NCI-H1048 (cell line): ENCODE measurements at places on chromosomes 4 and X.

- no peak for DNase-seq
Measured at GRCh38 chr4:83961575-83961974, 425.7 kb downstream of the GPAT3 start.

DNA sequence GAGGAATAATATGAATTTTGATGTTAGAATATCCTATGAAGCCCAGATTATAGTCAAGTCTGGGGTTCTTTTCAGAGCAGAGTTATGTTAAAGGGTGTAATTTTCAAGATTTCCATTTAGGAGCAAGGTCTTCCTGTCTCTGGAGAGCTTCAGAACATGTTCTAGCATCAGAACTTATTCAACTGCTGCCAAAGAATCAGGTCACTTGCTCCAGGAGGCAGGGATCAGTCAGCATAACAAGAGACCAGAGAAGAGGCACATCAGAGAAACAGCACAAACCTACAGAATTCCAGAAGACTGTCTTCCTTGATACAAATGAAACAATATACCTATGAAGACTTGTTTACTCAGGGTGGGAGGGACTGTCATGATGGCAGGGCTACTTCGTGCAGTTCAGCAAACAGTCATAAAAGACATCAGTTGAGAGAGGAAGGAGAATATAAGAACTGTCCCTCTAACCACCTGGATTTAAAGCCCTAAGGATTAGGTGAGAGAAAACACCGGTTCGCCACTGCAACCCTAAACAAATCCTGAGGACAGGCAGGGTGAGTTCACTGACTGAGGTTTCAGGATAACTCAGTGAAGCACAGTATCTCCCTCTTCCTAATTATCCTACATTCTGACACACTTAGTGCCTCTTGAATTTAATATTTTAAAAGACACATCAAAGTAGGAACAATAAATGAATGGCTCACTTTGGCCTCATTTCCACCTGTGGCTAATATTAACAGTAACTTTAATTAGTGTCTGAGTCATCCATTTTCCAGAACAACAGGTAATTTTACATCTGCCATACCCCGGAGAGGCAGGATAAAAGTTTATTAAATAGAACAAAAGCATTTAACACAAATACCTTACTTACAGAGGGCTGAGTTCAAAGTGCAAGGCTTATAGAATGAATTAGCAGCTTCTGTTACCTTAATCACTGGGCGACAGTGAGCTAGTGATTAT is 93.0 kb downstream of the HDAC8 start:
- DNase-seq = no peak

- no peak for DNase-seq
Measured at GRCh38 chrX:30060718-30061117, 154.6 kb upstream of the MAGEB2 start.

DNA sequence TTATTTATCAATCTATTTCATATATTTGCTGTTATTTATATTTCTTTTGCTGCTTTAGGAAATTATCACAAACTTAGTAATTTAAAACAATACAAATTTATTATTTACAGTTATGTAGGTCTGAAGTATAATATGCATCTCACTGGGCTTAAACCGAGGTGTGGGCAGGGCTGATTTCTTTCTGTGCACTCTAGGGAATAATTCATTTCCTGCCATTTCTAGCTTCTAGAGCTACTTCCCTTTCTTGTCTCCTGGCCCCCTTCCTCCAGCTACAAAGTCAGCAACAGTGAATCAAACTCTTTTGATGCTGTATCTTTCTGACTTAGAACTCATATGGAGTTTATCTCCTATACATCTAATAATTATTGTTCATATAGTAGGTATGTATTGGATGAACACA is 303.5 kb upstream of the ARSJ start:
- no peak for DNase-seq

DNA sequence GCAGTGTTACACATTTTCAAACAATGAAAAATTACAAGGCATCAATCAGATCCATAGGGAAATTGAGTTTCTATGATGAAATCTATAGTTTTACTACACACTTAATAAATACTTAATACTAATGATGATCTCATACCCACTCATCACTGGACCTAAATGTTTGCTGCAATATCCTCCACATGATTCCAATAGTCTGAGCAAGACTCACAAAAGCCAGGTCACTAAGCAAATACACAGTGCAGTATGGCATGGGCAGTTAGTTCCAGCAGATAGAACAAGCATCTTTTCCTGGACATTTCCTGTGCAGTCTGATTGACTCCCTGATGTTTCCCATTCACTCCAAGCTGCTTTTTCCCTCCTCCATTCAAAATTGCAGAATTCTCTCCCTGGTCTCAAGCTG is 109.0 kb upstream of the ATOH1 start:
- no peak for DNase-seq

GRCh38 chr4:176981074-176981473 is 188.4 kb upstream of the VEGFC start:
- no peak for DNase-seq

DNA sequence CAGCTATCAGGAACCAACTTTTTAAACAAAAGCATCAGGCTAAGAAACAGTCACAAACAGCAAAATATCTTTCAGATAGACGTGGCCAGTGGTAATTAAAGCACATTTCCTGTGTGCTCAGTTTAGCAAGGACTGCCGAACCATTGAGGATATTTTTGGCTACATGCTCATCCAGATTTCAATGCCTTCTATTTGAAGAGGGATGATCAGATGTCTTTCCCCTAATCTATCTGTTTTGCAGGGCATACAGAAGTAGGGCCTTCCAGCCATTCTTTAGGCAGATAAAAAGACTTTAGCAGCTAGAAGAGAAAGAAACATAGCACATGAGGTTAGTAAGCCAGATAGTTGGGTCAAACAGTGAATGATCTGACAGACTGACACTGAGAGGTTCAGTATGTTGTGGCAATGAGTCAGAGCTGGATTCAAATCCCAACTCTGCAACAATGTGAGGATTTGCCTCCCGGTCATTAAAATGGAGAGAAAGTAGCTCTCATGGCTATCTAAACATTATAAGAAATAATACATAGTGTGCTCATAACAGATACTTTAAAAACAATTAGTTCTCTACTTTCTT is 100.0 kb upstream of the PRKG2 start:
- no peak for DNase-seq

DNA sequence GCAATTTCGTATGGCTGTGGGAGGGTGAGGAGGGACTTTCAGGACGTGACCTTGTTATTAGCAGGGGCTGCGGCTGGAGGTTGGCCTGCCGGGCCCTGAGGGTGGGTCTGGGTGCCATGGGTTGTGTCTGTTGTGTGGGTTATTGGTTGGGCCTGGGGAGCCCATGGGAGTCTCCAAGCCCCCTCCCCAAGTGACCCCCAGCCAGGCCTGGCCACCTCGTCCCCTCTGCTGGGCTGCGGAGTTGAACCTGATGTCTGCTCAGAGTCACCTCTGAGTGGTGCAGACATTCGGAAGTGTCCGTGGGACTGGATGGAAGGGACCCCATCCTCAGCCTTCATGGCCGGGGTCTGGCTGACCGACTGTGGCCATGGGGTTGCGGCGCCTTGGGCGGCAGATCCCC is 67.7 kb downstream of the TRMT44 start:
- DNase-seq = no peak

DNA sequence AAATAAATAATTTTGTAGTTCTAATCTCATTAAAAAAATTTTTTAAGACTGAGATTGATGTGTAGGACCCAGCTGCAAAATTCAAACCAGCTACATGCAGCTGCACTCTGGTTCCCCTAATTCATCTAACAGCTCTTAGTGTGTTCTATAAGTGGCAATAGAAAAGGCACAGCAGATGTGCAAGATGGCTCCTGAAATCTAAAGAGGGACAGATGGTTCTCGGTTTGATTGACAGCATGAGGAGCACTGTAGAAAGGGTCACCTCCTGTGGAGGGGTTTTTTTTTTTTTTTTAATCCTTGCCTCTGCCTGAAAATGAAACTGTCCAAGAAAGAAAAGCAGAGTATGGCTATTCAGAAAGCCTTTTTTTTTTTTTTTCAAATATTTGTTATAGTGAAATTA is 16.9 kb upstream of the OCIAD1 start:
- no peak for DNase-seq

DNA sequence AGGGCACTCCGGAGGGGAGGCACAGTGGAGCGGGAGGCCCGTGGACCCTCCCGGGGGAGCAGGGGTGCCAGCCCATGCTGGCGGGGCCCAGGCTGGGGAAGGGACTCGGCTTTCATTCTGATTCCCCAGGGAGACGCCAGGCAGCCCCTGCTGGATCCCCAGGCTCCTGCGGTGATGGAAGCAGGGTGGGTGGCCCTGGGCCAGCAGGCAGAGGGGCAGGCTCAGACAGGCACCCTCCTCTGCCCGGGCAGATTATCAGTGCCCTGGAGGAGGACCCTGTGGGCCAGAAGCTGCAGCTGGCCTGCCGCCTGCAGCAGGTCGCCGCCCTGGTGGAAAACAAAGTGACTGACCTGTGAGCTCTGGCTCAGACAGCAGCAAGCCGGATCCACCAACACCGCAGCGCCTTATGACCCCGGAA is 2.1 kb upstream of the SRPK3 start:
- DNase-seq = no peak

DNA sequence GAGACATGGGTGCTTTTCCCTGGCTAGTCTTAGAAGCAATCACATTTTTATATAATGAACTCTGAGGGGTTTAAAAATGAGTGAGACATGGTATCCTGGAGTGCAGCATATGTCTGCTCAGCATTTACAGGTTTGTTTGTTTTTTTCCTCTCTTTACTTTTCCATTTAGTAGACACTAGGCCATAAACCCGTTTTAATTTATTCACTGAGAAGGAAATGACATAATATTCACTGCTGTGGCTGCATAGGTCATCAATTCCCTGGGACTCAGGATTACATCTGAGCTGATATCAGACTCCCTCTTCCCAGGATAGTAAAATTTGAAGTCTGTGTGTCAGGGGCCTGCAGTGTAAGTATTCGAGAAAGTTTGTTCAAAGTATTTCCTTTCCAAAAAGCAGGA is 178.9 kb upstream of the SPRY1 start:
- no peak for DNase-seq

DNA sequence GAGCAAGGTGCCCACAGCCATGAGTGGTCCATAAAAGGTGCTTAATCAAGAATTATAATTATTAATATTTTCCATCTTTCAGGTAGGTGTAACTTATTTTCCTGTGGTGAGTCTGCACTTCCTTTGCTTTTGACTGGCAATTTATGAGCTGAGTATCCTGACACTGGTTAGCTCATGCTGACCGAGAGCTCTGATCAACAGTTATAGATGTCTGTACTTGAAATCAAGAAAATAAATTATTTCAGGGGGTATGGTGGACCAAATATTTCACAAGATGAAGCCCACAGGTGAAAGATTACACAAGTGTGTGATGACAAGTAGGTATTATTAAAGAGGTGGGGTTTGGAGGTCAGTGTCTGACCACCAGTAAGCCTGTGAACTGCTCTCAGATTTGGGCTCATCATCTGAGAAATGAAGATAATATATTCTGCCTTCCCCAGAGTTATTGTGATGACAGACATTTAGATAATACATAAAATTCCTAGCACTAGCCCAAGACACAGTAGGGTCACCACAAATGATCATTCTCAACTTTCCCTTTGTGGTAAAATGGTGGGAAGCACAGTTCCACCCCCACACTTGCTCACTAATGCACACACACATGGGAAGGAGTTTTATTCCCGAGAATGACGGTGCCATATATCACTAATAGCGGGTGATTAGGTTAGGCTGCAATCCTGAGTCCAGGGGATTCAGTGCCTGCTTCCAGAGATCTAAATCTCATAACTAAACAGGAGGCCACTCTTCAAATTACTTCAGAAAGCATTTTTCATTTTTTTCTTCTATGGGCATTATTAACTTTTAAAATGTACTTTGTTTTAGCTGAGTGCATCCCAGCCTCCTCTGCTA is 34.0 kb upstream of the PACRGL start:
- no peak for DNase-seq
